ENCODE measurements at places on chromosomes 2 and 18.

DNA sequence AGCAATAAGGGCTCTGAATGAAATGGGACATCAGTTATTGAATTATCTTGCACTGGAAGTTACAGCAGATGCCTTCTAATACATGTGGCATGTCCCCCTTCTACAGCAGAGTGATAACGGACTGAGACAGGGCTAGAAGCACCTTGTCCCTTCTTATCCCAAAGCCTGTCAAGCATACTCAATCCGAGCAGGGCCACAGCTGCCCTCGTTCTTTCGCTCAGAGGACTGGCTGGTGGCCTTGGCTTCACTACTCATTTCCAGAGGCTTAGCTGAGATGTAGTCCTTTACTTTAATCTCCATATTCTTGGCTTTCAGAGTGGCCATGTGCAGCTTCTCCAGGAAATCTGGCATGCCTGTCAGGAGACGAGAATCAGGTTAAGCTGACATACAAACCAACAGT is 22.1 kb downstream of the STARD7 start:
- DNase-seq, result no peak

DNA sequence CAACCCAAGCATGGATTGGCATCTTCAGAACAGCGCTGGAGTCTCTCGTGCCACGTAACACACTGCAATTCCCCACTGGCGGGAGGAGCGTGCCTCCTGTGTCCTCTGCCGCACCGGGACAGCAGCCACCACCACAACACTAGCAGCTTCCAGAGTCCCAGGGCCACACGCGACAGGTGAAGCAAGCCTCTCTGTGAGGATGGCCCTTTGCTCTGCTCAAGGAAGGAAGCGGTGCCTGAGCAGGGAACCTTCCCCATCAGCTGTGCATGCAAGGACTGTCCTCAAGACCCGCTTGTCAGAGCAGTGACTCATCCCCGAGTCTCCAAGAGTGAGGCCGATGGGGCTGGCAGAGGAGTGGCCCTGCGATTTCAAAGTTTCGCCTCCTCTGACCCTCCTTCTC is 44.0 kb downstream of the TTC32 start:
- DNase-seq, result no peak

- no peak for DNase-seq
Measured at GRCh38 chr2:174438146-174438886, 42.8 kb downstream of the SCRN3 start.

- no peak for DNase-seq
Measured at GRCh38 chr2:119069781-119070180, 88.8 kb downstream of the C1QL2 start.

- no peak for DNase-seq
Measured at GRCh38 chr2:70403267-70404053, 101.6 kb upstream of the FAM136A start.

- no peak for DNase-seq
Measured at GRCh38 chr2:145090841-145091761, 571.2 kb upstream of the ZEB2 start.

GRCh38 chr18:8615397-8616027 is 6.3 kb downstream of the RAB12 start:
- no peak for DNase-seq

DNA sequence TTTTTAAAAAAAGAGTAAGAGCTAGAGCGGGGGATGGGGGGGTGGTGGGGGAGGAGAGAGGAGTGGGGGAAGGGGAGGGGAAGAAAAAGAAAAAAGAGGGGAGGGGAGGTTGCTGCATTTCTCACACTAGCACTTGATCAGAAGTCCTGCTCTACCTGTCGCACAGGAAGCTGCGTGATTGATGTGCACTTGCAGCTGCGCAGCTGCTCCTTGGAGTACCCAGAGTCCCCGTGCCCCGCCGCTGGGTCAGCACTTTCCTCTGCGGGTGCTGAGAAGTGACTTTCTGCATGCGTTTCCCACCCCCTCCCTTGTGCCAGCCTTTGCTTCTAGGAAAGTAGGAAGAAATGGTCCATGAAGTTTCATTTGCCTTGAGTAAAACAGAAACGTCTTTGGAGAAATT is 297.3 kb downstream of the ETAA1 start:
- no peak for DNase-seq

GRCh38 chr2:62338111-62338510 is 142.2 kb downstream of the B3GNT2 start:
- DNase-seq, result no peak

DNA sequence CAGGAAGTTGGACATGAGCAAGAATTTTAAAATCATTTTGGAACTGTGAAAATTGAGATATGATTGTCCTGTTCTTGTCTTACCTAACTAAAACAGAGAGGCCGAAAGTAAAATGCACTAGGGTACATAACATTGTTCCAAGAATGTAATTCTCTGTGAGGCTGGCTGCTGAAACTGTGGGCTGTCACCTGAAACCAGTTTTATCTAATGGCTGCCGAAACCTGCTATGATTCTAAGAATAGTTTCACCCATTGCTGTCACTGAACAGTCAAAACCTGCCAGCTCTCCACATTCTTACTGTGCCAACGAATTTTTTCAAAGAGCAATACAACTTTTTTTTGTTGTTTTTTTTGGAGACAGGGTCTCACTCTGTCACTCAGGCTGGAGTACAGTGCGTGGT is 119.3 kb upstream of the ZSWIM2 start:
- DNase-seq, result no peak

DNA sequence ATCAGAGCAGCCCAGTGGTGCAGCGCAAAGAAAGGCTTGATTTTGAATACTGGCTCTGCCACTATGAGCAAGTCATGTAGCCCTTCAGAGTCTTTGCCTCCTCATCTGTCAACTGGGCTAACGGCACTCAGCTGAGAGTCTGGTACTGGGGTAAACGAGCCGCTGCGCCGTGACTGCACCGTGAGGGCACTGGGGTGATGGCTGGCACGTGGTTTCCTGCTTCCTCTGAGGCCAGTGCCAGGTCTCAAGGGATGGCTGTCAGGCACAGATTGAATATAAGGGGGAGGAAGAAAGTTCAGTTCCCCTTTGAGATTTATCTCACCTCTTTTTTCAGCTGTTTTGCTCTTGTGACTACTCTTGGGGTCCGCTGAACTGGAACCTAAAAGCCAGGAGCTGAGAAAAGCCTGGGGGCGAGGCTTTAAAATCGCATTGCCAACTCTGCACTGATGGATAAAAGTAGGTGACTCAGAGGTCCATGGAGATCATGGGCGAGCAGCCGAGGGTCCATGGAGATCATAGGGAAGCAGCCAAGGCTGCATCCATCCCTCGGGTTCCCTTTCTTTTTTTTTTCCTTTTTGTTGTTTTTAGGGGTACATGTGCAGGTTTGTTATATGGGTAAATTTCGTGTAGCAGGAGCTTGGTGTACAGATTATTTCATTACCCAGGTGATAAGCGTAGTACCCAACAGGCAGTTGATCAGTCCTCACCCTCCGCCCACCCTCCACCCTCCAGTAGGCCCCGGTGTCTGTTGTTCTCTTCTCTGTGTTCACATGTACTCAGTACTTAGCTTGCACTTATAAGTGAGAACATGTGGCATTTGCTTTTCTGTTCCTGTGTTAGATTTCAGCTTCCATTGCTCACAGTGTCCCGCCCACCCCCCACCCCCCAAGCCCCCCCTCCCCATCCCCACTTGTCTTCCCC is 114.3 kb downstream of the SPP2 start:
- DNase-seq, result peak; percentile 26

GRCh38 chr2:238027591-238028415 is 33.0 kb upstream of the SCLY start:
- no peak for DNase-seq

DNA sequence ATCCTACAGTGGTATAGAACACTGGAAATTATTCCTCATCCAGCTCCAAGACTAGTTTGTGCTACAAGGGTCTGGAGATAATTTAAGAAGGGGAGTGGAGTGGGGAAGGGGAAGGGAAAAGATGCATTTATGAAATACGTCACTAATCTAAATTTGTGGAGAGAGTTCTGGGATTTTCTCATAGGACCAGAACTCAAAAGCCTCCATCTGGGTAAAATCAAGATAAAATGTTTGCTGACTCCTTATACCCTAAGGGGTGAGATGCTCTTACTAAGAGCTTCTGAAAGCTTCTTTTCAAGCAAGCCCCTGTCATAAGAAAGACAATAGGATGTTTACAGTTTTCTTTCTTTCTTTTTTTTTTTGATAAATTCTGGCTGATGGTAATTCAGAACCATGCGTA is 88.5 kb upstream of the RBMS1 start:
- DNase-seq, result no peak

GRCh38 chr2:118388771-118389170 is 300.5 kb downstream of the INSIG2 start:
- DNase-seq, result no peak

GRCh38 chr2:128721096-128721495 is 402.4 kb upstream of the HS6ST1 start:
- DNase-seq, result no peak

GRCh38 chr18:73739098-73739497 is 408.5 kb downstream of the FBXO15 start:
- no peak for DNase-seq

DNA sequence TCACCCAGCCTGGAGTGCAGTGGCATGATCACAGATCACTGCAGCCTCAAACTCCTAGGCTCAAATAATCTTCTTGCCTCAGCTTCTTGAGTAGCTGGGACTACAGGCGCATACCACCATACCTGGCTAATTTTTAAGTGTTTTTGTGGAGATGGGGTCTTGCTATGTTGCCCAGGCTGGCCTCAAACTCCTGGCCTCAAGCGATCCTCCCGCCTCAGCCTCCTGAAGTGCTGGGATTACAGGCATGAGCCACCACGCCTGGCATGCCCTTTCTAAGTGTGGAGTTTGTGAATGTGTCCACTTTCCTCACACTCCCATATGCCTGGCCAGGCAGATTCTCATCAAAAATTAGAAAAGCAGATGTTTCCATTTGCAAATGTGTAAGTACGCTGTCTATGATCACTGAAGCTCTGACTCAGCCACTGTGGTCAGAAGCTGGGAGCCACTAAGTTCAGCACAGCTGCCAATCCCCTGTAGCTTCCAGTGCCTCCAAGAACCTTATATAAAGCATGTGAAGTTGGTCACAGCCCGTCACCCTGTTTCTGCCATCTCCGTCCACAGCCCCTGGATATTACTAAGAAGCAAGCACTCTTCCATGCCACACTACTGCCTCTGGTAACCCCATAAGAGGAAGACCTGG is 155.4 kb downstream of the FAM210A start:
- no peak for DNase-seq

DNA sequence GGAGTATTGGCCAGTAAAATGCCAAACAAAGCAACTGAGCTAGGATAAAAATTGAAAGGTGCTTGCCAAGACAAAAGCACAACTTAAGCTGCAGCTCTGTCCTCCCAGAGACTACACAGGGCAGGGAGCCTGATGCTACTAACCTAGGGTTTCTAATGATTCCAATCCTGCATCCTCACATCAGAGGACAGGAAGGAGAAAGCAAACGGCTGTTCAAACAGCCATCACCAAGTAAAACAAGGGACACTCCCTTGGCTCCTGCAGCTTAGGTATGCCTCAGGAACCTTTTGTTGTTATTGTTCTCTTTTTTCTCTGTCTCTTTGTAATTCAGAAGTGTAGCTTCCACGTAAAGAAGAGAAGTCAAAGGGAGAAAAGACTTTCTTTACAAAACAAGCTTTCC is 99.5 kb downstream of the TCF4 start:
- no peak for DNase-seq

DNA sequence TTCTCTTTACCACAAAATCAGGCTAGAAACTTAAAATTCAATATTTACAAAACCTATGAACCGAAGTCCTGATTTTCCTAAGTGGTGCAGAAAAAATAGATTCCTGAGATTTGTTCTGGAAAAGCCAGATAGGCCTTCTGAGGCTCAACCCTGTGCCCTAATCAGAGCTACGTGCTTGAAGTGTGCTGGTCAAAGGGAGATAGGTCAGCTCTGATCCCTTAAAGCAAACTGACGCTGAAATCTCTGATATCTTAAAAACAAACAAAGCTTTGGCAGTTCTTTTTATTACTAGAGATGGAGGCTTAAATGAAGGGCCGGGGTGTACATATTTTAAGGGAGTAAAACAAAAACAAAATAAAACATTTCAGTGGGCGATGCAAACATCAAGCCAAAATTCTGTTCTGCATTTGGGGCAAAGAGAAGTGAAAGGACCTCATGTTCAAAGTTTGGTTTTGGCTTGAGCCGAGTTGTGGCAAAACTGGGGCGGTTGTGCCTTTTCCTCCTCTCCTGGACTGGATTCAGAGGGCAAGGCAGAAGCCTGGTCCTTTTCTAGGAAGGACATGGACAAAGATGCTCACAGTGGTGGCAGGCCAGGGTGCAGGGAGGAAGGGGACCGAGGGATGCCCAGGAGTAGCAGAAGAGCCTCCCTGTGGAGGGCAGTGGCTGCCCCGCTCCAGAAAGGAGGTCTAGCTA is 295.0 kb downstream of the CDCA7 start:
- no peak for DNase-seq

DNA sequence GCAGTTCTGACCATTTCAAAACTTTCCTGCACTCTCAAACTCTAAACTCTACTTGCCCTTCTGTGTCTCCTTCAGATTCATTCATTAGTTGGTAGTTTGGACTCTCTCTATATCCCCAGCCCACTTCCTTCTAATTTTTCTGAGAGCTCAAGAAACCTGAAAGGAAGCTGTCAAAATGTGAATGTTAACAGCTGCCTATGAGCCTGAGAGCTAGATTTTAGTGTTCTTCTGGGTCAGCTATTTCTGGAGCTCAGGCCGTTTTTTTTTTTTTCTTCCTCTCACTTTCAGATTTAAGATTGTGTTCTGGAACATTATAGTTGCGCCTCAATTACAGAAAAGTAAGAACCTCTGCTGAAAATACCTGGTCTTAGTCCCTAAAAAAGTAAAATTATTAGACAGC is 73.1 kb downstream of the RTN4 start:
- no peak for DNase-seq

DNA sequence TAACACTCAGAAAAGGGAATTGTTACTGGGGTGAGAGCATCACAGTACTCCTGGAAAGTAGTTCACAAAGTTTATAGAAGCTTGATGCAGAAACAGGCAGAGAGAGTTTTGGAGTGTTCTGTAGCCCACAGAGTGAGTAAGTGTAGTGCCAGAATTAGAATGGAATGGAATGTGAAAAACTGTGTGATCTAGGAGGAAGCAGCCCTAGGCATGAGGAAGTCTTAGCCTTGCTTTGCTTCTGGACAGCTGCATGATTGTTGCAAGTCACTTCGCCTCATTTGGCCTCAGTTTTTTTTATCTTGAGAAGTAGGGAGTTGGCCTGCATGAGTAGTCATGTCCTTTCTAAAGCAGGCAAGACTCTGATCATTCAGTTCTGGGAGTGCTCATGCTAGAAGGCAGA is 10.9 kb downstream of the SERPINB12 start:
- DNase-seq, result no peak
